ENCODE measurements at places on chromosomes 1 and 21. TPM values are rescaled to one million over a fixed set of nuclear protein-coding genes. Genes with fewer than 3 reads are reported as not detected.

The OSCP1 gene
- 17.1 TPM for total RNA-seq

The SHE gene
- 2.8 TPM for total RNA-seq

The LRRC71 gene
- 0.64 TPM for total RNA-seq

The AMY1A gene
- total RNA-seq = not detected

The ANXA9 gene
- total RNA-seq = 0.18 TPM

The DEPDC1 gene
- total RNA-seq = 7.3 TPM

The CD247 gene
- 0.82 TPM for total RNA-seq

DNA sequence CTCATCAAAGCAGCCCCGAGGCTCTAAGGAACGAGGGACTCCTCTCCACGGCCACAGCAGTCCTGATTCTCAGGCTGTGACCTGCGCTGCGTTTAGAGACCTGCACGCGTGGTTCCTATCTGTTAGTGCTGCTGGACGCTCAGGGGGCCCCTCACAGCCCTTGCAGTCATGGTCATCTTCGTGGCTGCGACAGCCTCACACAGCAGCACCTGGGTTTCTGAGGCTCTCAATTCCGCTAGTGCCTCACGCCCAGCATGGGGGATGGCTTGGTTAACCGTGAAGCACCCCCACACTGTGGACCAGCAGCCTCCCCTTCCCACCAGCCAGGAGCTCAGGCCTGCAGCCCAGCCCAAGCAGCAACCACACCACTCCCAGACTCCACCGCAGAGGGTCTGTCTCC, 7.8 kb downstream of the MORN1 start:
- no peak for DNase-seq

- DNase-seq = no peak
These were observed 7.7 kb downstream of the ADAMTS1 start for GRCh38 chr21:26837539-26837938.

DNA sequence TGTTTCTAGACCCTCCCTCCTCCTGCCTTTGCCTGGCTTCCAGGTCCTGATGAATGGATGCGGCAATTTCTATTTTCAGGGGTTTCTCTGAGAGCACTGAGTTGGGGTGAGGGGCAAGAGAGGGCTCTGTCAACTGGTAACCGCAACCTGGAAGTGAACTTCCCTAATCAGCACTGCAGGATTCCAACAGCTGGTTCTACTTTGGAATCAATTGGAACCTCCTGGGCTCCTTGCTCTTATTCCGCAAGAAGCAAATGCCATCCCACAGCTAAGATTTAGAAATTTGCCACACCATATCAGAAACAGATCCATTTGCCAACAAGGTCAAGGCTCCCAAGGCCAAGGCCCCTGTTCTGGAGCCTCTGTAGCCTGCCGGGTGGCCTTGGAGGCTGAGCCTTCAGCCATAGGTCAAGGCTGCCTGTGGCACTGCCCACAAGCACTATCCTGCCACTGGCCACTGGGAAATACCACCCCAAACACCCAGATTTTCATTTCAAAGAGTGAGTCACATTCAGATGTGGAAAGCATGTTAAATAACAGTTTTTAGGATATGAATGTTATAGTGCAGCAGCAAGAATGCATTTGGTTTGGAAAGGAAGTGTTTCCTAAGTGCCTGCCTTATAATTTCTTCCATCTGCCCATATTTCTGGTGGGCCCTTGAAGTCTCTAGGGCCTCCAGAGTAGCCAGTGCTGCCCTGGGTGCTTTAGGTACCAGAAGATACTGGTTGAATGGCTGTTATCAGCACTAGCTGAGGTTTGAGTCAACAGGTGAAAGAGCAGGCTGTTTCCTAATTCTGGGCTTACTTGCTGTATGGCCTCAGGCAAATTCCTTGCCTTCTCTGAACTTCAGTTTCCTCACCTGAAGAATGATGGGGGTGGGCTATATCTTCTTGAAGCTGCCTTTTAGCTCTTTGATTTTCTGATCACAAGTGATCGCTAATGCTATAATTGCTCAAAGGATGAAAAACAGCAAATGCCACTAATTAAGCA, 56.3 kb upstream of the JUN start:
- no peak for DNase-seq

GRCh38 chr1:228243093-228243492, 35.2 kb downstream of the OBSCN start:
- DNase-seq = no peak

DNA sequence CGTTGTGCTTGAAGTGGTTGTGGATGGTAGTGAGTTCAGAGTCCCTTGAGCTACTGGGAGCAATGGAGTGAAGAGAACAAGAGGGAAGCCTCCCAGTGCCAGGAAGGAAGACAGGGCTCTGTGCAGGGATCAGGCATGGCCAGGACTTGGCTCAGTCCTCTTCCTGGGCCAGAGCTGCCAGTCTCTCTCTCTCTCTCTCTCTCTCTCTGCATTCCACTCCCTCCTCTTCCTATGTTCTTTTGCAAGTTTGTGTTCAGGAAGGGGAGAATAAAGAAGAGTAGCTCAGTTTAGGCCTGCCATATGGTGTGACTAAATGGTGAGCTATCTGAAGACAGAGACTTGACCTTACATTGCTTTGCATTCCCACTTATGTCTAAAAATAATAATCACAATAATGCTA, 20.5 kb upstream of the RPTN start:
- DNase-seq = no peak

DNA sequence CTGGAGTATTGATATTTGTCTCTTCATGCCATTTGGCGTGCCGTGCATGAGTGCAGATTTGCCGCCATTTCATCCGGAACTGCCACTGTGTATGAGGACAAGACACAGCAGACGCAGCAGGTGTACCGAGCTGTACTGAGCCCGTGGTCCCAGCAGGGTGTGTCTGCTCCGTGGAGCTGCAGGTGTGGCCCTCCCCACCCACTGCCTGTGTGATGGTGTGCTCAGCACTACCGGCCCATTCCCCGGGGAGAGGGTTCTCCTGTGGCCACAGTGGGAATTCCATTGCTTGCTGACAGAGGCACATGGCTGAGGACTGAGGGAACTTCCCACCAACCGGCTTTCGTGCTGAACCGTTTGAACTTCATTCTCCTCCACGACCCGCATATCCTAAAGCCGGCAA, 34.3 kb upstream of the COL6A1 start:
- DNase-seq = no peak

- no peak for DNase-seq
These were observed 15.5 kb upstream of the ZNF436 start for GRCh38 chr1:23385119-23385621.

DNA sequence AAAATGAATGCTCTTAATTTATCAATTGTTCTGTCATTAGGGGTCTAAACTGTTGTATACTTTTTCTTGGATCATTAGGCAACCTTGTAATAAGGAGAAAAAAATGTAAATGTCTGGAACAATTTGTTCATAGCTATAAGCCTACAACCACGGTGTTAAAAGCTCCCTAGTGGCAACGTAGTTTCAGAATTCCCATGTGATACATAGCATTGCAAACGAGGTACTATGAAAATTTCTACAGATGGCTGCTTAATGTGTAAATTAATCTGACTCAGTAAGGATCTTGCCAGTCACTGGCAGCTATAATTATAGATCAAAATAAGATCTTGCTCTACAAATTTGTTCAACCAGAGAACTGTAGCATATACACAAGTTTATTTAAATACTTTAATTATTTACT, 304.1 kb upstream of the ADGRL4 start:
- DNase-seq = no peak

- no peak for DNase-seq
These were observed 204.8 kb upstream of the ADAMTS5 start for GRCh38 chr21:27171707-27172106.

DNA sequence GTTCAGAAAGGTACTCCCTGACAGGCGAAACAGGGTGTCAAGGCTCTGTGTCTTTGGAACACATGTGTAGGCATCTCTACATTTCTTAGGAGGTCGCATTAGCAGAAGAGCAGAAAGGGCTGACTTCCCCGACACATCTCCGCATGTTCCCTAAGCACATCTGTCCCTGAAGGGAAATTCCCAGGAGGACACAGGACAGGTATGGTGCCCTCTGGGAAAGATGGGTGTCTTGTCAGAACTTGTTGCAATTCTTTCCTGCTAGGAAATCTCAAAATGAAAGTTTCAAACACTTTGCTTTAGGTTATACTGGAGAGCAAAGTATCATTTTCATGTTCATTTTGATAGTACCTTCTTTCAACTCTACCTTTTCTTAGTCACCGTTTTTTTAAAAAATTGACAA, 2.0 kb downstream of the DSCAM start:
- no peak for DNase-seq

DNA sequence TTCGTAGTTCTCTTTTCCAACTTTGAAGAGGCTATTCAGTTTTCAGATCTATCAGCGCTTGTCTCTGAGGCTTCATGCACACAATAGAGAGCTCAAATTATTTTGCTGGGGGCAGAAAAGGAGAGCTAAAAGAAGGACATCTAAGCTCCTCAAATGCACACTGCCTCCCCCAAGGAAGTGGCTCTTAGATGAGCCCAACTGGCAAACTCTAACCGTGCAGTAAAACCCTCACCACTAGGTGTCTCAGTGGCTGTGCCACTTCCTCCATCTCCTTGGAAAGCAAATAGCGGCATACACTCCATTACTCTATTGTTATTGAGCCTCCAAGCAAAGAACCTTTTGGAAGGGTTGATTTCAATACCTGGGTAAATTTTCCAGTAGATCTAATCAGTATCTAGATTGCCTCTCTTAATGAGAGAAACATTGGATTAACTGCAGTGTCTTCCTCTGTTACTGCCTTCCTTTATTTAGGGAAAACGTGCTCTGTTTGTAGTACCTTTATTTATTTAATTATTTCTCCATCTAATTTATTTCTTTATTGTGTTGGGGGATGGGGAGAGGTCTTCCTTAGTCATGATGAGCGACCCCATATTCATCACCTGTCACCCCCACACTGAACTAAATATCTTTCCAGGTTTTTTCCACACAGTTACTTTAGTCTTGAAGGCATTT, 9.2 kb upstream of the SFPQ start:
- DNase-seq = peak; percentile 73

GRCh38 chr1:11752359-11753088, 9.5 kb upstream of the C1orf167 start:
- DNase-seq = peak; percentile 45

DNA sequence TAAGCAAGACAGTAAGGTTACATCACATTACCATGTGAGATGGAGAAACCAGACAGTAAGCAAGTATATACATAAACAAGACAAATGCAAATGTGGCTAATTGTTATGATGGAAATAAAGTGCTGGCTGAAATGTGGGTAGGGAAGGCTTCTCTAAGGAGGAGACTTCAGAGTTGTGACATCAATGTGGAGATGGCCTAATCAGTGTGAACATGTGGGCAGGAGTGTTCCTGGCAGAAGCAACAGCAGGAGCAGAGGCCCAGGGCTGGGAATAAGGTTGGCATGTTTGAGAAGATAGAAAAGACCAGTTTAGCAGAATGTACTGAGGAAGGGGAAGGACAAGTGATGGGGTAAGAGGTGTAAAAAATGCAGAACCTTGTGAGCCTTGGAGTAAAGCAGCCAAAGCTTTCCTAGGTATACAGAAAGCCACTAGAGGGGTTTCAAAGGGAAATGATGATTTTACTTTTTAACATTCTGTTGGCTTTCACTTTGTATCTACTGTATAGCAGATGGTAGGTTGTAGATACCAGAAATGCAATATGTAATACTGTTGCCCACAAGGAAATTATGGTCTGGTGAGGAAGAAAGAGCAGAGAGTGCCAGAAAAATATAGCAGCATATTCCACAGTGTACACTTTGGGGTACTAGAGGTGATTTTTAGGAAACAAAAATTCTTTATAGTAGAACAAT, 197.4 kb downstream of the FGGY start:
- DNase-seq = no peak

GRCh38 chr1:150927624-150928023, 1.5 kb downstream of the SETDB1 start:
- DNase-seq = no peak
